NCI-H187 treated with DMSO at 0.1 percent for 48 hours (cell line): ENCODE measurements at places on chromosomes 4 and X.

GRCh38 chrX:150084496-150085229 is 146.4 kb upstream of the EOLA2 start:
- DNase-seq = no peak

DNA sequence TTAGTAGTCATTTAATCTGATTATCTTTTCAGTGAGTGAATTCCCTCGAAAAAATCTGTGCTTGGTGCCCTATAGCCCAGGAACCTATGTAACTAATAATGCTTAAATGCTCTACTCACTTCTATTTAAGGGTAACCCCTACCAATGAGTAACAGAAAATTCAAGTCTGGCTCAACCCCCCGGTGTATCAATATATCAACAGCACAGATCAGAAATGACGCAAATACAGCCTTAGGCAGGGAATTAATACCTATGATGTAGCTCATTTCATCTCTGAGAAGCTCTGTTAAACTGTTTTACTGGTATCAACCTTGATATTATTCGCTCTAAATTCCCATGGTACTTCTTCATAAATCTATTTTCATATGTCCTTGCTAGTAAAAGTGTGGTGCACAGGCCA is 28.6 kb downstream of the PDGFC start:
- DNase-seq = no peak

GRCh38 chr4:34271479-34272355 is 1972.6 kb downstream of the ARAP2 start:
- no peak for DNase-seq

DNA sequence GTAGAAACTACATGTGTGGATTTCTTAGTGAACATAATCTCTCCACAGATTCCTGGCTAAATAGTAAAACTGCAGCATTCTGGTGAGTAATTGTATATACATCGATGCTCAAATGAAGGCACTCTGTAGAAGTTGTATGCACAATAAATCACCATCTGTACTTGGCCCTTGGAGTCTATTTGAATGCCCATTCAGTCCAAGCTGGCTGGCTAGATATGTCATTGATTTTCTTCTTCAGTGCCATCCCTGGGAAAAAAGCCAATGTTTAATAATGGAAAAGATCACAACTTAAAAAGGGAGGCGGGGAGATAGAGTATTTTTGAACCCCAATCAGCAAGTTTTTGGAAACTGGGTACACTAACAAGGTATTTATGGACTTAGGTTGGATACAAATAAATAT is 381.0 kb upstream of the TEX13C start:
- DNase-seq = no peak

DNA sequence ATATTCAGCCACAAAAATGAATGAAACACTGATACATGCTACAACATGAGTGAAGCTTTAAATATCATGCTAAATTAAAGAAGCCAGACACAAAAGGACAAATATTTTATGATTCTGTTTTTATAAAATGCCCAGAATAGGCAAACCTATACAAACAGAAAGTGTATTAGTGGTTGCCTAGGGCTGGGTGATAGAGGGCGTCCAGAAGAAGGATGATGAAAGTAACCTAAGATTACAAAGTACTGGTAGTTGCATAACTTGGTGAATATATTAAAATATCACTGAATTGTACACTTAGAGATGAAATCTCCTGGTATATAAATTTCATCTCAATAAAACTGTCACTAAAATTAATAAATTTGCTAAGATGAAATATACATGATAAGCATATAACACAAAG is 67.5 kb downstream of the FBXW7 start:
- DNase-seq = no peak

- no peak for DNase-seq
Observed at GRCh38 chr4:88138561-88138960, 19.9 kb downstream of the ABCG2 start.

- DNase-seq = no peak
Observed at GRCh38 chrX:139642241-139642927, 65.6 kb downstream of the MCF2 start.

GRCh38 chrX:72130762-72131250 is 909 bp downstream of the RTL5 start:
- no peak for DNase-seq

DNA sequence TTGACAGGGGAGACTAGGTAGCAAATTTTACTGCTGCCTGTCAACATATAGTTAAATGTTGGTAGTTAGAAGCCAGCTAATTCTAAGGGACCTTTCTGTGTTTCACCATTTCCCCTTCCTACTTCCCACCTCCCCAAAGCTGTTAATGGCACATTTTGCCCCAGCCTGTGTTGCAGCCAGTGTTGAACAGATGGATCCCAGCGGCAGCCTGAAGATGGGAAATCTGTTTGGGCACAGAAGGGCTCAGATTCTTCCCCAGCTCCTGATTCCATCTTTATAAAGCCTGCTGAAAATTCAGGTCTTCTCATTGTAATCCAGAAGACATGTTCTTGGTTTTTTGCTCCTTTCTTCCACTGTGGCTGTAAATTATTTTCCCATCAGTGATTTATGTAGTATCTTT is 89.0 kb downstream of the SPRY1 start:
- no peak for DNase-seq

DNA sequence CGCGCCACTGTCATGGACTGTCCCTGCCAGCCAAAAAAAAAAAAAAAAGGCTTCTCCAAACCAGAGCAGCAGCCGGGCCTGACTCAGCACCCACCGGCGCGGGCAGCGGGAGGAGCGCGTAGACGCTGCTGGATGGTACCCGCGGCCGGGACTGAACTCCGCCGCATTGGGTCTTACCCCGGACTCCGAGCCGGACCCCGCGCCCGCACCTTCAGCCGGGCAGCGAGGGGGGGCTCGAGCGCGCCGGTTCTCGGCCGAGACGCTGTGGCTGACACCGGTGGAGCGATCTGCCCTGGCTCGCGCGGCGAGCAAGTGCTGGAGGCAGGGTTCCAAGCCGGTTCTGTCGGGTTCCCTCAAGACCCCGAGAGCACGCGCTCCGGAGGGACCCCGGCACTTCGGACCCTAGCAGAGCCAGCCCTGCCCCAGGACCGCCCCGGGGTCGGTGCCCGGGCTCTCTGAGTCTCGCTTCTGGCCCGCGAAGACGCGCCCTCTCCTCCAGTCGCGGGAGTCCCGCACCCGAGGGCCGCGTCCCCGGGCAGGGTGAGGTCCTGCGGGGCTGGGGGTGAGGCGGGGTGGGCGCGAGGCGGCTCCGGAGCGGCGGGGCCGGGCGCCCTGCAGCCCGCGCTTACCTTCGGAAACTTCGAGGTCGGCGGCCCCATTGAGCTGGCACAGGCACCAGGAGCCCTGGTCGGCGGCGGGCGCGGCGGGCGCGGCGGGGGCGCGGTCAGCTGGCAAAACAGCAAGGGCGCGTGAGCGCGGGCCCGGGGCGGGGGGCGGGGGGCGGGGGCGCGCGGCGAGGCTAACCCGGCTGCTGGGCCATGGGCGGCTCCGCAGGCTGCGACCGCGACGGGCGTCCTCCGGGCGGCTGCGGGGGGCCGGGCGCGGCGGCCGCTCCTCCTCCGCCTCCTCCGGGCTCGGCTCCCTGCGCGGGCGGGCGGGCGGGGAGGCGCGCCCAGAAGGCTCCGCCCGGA is 11.8 kb upstream of the MAN2B2 start:
- DNase-seq = no peak

DNA sequence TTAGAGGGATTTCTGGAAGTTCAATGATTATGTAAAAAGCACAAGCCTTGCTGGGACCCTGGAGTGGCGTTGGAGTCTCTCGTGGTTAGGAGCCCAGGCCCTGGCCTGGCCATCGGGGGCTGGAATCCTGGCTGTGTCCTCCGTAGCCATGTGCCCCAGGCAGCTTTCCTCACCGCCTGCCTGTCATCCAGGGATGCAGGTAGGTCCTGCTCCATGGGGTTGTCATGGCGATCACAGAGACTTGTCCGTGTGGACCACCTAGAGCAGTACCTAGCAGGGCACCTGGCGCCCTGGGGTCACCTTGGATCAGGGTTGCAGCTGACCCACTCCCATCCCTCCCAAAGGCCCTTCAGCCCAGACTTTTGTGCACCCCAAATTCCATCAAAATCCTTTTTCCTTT is 30.2 kb upstream of the WFS1 start:
- DNase-seq = no peak

DNA sequence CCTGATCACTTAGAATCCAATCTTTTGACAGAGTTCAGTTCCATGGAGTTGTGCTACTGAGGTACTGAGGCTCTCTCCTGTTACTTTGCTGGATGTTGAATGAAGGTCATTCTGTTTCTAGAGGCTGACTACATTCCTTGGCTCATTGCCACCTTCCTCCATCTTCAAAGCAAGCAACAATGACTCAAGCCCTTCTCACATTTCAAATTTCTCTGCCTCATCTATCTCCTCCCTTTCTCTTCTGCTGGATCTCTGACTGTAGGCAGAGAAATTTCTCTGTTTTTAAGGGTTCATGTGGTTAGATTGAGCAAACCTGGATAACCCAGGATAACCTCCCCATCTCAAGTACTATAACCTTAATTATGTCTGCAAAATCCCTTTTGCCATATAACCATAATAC is 775.4 kb downstream of the STPG2 start:
- no peak for DNase-seq

- no peak for DNase-seq
Observed at GRCh38 chr4:165610679-165611437, 232.1 kb downstream of the CPE start.

DNA sequence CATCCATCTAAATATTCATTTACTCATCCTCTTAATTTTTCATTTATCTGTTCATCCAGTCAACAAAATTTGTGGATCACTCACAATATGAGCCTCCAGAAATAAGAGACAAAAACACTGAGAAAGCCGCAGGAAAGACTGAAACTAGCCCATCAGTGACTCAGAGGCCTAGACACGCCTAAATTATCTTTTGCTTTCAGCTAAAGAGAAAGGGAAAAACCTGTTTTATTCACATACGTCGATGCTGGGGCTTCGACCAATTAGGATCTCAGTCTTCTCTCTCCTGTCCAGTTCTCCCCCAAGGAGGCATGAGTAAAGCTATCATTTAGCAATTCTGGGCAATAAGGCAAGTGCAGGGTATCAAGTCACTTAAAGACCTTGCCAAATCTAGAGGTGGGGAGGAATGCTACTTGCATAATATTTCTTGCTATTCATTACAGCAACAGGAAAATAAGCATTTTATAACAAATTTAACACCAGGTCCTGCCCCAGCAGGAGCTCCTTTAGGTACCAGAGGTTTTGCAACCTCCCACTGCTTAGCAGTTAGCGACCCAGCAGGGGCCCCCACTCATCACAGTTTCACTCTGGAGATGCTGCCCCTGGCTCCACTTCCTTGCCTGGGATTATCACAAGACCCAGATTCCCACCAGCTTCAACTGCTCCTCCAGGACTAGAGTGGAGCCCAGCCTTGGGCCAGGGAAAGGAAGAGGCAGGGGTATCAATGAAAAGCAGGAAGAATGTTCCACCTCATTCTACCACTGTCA is 30.1 kb upstream of the TMEM154 start:
- no peak for DNase-seq

DNA sequence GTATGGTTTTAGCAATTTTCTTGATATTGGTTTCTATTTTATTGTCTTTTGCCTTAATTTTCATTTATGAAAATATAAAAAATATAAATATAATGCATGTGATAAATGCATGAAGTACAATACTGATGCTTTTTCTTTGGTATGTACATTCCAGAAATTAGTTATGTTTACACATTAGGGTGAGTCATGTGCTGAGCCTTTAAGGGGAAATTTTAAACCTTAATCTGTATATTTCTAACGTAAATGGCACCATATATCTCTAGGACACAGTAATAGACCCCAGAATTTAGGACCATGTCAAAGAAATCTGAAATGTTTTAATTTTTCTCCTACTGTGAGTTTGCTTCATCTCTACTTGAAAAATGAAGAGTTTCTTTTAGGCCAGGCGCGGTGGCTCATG is 117.8 kb upstream of the SPRY1 start:
- no peak for DNase-seq

GRCh38 chr4:118265312-118266144 is 87.3 kb downstream of the PRSS12 start:
- DNase-seq = no peak

GRCh38 chr4:86233681-86234080 is 126.2 kb downstream of the MAPK10 start:
- no peak for DNase-seq

GRCh38 chrX:1558761-1559468 is 21.9 kb upstream of the P2RY8 start:
- DNase-seq = no peak

GRCh38 chr4:13963601-13964000 is 336.1 kb upstream of the BOD1L1 start:
- no peak for DNase-seq

GRCh38 chrX:152202886-152203285 is 64.5 kb upstream of the MAGEA10 start:
- no peak for DNase-seq

DNA sequence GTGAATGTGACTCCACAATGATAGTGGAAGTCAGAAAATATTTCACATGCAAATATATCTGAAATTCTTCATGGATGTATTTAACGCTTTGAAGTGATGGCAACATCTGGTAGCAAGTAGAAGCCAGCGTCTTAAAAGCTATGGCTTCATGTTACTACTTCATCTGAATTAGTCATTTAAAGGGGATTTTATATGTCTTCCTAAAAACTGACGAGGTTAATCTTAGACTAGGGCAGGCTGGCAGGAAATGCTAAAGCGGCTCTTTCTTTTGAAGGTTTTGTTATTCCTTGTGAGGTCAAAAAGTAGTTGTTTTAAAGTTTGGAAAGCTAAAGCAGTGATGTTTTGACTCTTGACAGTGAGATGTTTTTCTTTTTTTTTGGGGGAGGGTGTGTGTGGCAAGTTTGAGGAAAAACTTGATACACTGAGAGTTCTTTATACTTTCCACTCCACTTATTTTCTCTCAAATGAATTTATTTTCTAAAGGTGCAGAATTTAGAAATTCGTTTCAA is 22.6 kb downstream of the PLS3 start:
- no peak for DNase-seq

- no peak for DNase-seq
Observed at GRCh38 chr4:54230484-54231418, 1.7 kb downstream of the PDGFRA start.

- no peak for DNase-seq
Observed at GRCh38 chrX:31331928-31332327, 260.1 kb upstream of the FTHL17 start.

DNA sequence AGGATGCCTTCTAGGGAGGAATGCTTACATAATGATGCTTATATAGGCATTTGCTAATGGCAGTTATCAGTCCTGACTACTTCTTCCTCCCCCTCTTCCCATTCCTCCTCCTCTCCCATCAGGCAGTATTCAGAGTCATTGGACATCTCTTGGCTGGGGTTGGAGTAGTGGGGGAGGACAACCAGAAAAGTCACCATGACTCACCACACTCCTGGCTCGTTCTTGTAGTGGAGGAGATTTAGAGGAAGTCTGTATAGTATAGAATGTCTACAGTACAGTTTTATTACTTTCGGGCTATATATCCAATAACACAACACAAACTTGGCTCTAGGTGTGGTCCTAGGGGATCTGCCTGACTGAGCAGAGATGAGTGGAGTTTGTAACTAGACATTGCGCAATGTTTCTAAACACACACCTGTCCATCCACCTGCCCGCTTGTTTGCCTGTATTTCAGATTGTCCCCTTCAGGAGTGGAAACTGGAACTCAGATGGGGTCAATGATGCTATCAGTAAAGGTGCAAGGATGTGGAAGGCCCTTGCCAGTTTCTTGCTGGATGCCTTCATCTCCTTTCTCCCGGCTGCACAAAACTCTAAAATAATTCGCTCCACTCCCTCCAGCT is 27.9 kb upstream of the KIAA1210 start:
- no peak for DNase-seq
